ENCODE measurements at places on chromosomes 4 and X. TPM values are rescaled to one million over a fixed set of nuclear protein-coding genes. Genes with fewer than 3 reads are reported as not detected.

The TMEM154 gene
- 2.6 TPM for total RNA-seq

The TREX2 gene
- total RNA-seq, result not detected

The FHDC1 gene
- total RNA-seq, result 1.6 TPM

The FATE1 gene
- not detected for total RNA-seq

The PRDM5 gene
- total RNA-seq, result 4.3 TPM

The NAP1L5 gene
- 4.7 TPM for total RNA-seq
